MCF 10A (cell line): ENCODE measurements at places on chromosomes 13 and 19.

DNA sequence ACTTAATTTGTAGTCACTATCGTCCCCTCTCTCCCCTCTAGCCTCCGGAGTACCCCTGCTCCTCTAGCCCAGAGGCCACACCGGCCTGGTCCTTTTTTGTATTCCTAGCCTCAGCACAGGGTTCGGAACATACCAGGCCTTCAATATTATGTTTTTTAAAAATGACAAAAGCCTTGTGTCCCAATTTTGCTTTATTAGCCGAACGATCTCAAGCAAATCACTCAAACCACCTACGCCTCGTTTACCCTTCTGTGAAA is 463 bp upstream of the POMP start:
- no peak for DNase-seq

DNA sequence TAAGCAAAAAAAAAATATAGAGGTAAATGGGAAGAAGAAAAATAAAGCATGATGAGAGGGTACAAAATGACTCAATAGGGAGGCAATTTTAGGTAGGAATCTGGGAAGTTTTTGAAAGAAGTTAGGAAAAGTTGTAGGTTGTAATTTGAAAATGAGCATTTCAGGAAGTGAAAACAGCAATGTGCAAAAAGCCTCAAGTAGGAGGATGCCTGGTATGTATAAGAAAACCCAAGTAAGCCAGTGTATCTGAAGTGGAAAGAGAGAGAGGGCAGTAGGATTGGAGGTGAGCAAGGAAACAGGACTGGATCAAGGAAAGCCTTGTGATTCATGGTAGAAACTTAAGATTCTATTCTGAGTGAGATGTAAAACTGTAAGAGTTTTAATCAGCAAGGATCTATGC is 121.6 kb upstream of the SPRY2 start:
- DNase-seq: no peak

GRCh38 chr19:6480848-6481415 is 655 bp downstream of the DENND1C start:
- DNase-seq: no peak

- DNase-seq: no peak
These were observed 608.3 kb downstream of the PCDH17 start for GRCh38 chr13:58239774-58240268.

GRCh38 chr13:103236213-103236612 is 170.0 kb upstream of the SLC10A2 start:
- peak; percentile 59 for DNase-seq

DNA sequence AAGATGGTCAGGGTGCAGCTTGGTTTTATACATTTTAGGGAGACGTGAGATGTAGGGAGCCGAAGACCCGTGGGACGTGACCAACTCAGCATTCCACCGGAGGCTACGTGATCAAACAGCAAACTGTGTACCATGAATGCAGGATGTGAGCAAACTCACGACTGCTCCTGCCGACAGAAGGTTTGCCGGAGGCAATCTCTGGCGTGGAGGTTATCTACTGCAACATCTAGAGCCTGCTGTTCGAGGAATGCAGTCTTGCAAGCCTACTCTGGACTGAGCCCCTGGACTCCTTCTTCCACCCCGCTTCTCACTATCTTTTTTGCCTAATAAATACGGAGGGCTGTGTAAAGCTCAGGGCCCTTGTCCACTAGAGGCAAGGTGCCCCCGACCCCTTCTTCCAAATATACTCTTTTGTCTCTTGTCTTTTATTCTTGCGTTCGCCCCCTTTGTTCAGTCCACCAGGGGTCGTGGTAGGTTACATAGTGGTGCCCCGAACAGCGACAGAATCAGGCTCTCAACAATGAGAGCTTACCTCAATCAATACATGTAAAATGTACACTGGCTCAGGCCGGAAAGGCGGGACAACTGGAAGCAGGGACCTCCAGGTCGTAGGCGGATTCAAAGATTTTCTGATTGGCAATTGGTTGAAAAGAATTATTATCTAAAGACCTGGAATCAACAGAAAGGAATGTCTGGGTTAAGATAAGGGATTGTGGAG is 8.9 kb upstream of the OR1I1 start:
- no peak for DNase-seq

- peak; percentile 61 for DNase-seq
These were observed 87.6 kb upstream of the SLC15A1 start for GRCh38 chr13:98839856-98840769.

- DNase-seq: no peak
These were observed 10.3 kb downstream of the ATG4D start for GRCh38 chr19:10553943-10554381.

GRCh38 chr19:5134691-5135090 is 165.8 kb downstream of the KDM4B start:
- no peak for DNase-seq

DNA sequence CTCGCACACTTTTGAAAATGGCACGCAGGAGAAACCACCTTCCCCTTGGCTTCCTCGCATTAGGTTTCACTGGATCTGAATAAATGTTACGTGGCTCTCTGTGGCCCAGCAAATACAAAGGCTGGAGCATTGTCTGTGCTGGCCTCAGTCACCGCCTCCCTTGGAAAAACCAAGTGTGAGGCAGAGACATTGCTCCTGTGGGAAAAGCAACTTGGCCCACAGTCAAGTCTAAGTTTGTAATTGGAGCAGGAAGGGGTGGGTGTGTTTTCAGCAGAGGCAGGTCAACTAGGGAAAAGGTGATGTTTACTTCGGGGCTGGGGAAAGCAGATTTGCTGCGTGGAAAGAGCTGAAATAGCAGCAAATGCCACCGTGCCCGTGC is 101.6 kb downstream of the IRS2 start:
- DNase-seq: peak; percentile 89

DNA sequence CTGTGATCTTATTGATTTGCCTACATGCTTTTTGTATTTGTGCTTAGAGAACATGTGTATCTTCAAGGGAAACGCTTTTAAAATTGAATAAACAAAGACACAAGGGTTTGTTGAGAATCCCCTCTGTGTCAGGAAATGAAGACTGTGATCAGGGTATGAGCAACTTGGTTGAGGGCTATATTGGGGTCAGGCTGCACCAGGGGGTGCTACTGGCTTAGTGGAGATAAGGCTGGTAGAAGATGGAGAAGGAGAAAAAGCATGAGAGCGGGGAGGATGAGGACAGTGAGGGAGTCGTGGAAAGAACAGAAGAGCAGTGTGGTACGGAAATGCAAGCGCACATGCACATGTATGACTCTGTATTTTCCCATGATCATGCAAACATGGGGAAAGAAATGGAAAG is 201.6 kb downstream of the MTUS2 start:
- no peak for DNase-seq

DNA sequence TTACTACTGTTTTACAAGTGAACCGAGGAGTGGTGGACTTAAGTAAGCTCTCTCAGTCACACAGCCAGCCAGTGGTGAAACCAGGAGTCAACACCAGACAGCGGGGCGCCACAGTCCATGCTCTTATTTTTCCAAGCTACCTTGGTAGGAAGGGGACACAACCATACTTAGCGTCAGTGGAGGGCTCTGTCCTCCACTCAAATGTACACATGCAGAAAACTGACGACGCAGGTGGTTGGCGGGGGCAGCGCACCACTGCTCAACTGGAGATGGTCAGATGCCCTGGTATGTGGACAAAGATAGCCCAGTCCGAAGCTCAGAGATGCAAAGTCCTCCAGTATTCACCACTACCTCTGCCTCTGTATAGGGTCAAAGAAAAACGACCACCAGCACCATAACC is 1.1 kb downstream of the ZNF667 start:
- DNase-seq: no peak

DNA sequence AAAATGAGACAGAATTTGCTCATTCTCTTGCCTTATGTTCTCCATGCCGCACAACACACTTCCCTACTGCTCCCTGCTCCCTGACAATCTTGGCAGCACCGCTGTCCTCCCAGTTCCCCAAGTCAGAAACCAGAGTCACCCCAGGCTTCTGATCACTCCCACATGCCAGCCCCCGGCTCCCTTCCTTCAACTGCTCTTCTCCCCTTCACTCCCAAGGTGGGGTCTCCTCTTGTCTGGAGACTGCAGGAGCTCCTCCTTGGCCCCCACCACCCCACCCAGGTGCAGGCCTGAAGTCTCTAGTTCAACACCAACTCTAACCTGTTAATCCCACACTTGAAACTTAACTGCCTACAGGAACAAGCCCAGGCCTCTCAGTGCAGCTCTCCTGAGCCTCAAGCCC is 16.8 kb upstream of the AKAP8 start:
- no peak for DNase-seq

- DNase-seq: no peak
These were observed 1.9 kb downstream of the MKNK2 start for GRCh38 chr19:2048959-2049740.

DNA sequence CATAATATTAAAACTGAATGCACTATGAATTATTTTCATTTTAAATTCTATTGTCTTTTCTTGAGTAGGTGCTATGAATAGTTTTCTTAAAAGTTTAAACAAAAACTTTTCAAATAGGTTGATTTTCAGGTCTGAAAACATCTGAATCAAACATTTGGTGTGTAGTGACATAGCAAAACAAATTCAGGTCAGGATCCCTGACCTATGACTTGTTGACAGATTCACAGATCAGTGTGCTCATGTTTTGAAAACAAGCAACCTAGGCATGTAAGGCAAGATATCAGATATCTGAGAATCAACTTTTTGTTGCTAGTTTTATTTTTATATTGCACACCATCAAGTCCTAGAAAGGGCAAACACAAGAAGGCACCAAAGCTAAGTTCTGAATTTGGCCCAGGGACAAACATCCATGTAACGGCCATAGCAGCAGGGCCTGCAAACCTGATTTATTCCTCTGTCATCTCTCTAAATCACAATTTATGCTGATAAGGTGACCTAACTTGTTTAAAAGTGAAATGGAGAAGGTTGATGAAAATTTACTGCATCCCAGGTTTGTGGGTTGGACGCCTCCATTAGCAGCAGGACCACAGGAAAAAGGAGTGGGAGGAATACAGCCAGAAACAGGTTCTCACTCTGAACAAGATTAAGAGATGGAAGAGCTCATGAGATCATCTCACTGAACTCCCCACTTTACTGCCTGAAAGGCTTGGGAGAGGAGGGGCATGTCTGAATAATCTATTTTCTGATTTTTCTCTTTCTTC is 337.7 kb downstream of the KCNRG start:
- no peak for DNase-seq

GRCh38 chr19:47471733-47472457 is at the start of gene SLC8A2:
SLC8A2 (minus strand) TSS chr19:47471893; CDS start chr19:47466403, 5,490 bp downstream.
- peak; percentile 56 for DNase-seq

GRCh38 chr19:13256918-13257317 is 106.7 kb downstream of the IER2 start:
- DNase-seq: no peak

DNA sequence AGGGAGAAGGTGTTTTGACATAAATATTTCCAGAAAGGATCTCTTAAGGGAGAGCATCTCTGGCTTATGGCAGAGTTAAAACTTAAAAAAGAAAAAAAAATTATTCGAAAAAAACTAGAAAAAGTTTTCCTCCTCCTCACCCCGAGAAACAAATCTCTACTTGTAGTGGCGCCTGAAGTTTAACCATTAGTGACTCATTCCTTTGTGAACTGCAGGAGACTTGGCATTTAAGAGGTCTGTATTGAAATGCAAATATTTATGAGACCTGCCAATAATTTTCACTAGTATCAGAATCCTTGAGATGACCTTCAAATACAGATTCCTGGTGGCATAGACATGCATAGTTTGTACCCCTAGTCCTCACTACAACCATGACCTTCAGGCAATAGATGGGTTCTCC is 64.9 kb upstream of the MED4 start:
- peak; percentile 63 for DNase-seq

DNA sequence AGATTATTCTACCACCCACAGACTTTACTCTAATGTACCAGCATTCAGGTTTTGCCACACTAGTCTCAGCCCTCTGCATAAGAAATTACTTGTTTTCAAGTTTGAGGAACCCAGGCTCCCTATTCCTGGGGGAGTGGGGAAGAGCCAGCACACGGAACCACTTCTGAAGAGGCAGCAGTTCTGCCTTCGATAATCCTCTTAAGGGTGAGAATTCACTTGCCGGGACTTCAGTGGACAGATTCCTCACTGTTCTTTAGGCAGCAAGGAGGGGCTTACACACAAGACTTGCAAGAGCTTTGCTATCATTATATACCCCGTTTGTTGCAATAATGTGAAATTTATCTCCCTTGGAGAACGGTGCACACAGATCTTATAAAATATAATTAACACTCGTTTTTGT is 133.1 kb downstream of the ABCC4 start:
- DNase-seq: no peak

GRCh38 chr19:2476451-2477140 is 669 bp downstream of the GADD45B start:
- DNase-seq: peak; percentile 67

GRCh38 chr13:26007261-26008125 is 44.3 kb downstream of the SHISA2 start:
- DNase-seq: no peak

DNA sequence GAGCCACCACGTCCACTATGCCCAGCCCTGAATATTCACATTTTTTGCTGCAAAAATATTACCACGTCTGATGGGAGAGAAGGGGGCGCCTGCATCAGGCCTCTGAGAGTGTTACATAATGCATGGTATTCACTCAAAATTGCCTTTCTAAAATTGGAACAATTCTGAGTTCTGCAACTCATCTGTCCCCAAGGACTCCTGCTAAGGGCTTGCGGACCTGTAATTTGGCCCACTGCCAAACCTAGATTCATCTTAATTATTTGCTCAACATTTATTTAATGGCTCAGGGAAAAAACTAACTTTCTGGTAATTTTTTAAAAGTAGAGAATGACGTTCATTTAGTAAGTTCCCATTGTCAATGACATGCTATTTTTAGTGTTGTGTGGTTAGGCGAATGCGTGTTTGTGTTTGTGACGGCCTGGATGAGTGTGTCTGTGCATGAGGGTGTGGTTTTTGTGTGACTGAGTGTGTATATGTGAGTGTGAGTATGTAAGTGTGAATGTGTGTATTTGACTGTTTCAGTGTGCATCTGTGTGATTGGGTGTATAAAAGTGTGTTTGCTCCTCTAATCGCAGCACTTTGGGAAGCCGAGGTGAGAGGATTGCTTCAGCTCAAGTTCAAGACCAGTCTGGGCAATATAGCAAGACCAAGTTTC is 8.8 kb downstream of the INAFM1 start:
- no peak for DNase-seq

- DNase-seq: no peak
These were observed 305.2 kb downstream of the MTUS2 start for GRCh38 chr13:29125191-29125933.

DNA sequence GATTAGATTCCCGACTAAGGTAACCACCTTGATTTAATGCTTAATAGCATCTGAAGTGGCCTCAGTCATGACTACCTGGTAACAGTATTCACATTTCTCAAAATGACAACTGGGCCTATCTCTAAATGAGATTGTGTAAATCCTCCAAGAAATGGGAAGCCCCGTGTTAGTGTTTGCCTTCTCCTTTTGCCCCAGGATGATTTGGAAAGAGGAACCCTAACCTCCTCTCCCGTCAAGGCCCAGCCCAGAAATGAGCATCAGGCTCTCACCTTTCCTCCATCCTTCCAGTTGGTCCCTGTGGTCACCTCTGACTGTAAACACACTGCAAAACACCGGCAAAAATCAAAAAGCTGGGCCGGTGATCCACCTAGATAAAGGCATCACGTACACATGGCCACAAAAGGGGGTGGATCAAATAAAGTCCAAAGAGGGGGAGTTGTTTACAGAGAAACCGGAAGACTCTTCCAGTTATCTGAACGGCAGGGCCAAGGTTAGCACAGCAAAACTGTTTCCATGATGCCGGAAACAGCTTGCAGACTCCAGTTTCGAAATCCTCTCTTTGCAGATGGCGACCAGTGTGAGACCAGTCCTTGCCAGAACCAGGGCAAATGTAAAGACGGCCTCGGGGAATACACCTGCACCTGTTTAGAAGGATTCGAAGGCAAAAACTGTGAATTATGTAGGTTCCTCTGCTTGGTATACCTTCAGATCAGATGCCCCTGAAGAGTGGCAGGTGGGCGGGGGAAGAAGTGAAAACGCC is 16.4 kb downstream of the F10 start:
- DNase-seq: no peak

GRCh38 chr13:24142886-24143285 is 17.6 kb upstream of the SPATA13 start:
- no peak for DNase-seq
